CD4-positive, alpha-beta T cell treated with Interleukin-6 at 100 ng/mL for 8 hours (primary cell): ENCODE measurements at places on chromosomes 3 and 15.
A peak's percentile ranks its signal among the peaks of the same experiment; 100 is the strongest.

DNA sequence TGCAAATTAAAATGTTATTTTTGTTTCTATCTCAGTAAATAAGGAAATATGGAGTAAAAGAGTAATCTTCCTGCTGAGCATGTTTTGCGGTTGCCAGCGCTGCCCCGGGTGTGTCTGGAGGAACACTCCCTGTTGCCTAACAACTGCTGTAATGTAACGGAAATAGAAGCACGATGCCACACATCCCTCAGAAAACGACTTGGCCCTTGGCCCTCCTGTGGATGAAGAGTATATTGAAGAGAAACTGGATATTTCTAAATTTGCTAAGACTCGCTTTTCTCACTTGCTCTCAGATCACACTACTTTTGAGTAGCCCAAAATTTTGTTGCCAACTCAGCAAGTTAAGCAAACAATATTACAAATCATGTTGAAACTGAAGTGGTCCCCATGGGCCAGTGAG is 18.9 kb downstream of the CX3CR1 start:
- peak; percentile 63 for DNase-seq

DNA sequence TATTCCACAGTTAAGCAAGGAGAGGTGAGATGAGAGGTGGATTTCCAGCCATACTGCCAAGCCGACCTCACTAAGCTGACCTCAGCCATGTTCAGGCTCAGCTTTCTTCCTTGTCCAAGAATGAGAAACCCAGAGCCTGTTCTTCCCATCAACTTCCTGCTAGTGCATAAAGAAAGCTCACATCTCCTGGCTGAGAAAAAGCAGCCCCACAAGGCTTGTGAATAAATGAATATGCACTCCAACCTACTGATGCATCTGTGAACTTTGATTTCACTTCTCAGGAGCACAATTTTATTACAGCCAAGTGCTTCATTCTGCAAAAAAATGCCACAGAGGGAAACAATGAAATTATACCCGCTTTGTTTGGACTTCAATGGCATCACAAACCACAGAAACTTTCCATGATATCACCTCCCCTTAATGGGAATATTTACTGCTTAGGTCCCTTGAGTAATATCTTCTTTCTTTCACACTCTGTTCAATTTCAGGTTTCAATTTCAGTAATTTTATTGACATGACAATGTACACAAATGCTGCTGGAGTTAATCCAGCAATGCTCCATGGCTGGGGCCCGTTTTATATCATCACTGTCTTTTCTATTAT is 437.0 kb upstream of the PPP2R3A start:
- DNase-seq = no peak

DNA sequence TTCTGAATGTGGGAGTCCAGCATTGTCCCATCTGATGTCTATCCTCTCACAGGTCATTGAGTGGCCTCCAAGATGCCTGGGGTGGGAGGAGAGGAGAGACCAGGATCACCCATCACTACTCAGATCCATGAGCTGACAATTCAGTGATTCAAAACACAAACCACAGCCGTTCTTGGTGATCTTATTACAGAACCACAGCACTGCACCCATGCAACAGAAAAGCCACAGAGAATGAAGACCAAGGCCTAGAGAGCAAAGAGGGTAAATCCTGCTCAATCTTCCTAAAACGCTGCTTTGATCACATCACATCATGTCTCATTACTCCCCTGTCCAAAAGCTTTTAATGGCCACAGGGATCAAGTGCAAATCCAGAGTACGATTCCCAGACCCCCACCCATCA is 23.5 kb downstream of the ANP32A start:
- DNase-seq = no peak

DNA sequence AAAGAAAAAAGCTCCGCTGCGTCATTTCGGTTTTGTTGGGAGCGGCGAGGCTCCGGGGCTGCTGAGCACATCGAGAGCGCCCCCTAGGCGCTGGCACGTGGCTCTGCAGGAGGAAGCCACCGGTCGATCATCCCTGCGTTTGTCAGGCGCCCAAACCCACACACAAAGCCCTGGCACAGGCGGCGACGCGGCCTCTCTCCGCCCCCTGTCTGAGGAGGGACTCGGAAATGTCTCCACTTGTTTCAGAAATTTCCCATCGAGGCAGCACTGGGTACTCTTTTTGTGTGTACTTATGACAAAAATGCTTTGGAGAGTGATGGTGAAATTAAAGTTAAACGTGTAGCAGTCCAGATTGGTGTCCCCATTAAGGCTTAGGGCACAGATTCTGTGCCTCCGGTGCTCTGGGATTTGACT is 407.3 kb upstream of the ONECUT1 start:
- no peak for DNase-seq

DNA sequence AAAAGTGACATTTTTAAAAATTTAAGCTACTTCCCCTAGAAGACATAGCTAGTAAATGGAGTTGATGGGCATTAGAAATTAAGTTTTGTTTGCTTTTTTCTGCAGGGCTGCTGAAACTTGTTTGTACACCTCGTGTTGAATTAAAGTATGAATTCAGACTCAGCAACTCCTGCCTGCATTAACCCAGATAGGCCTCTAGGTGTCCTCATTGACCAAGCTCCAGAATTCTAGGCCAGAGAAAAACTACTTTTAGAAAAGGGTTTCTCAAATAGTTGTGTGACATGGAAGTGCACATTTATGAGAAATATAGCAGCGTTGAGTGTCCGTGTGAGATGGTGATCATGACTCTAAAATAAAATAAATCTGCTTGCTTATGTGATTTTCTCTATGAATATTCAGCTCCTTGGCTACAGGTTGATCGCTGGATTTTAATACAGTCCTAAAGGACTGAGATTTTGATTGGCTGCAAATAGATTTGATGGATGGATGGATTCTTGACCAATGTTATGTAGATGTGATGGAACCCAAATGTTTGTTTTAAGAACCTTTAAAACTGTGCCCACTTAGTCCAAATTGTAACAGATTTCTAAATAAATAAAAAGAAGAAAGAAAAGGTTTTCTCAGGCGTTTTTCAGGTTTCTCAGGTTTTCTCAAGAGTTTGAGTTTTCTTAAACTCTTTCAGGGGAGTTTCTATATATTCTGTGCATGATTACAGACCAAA is 39.4 kb upstream of the LMOD3 start:
- peak; percentile 53 for DNase-seq

DNA sequence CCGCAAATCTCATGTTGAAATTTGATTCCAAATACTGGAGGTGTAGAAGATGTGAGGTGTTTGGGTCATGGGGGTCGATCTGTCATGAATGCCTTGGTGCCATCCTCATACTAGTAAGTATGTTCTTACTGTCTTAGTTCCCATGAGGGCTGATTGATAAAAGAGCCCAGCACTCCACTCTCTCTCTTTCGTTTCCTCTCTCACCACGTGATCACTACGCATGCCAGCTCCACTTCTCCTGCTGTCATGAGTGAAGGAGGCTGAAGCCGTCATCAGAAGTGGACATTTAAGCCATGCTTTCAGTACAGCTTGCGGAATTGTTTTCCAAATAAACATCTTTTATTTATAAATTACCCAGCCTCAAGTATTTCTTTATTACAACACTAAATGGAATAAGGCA is 6.1 kb downstream of the OR5H15 start:
- no peak for DNase-seq

DNA sequence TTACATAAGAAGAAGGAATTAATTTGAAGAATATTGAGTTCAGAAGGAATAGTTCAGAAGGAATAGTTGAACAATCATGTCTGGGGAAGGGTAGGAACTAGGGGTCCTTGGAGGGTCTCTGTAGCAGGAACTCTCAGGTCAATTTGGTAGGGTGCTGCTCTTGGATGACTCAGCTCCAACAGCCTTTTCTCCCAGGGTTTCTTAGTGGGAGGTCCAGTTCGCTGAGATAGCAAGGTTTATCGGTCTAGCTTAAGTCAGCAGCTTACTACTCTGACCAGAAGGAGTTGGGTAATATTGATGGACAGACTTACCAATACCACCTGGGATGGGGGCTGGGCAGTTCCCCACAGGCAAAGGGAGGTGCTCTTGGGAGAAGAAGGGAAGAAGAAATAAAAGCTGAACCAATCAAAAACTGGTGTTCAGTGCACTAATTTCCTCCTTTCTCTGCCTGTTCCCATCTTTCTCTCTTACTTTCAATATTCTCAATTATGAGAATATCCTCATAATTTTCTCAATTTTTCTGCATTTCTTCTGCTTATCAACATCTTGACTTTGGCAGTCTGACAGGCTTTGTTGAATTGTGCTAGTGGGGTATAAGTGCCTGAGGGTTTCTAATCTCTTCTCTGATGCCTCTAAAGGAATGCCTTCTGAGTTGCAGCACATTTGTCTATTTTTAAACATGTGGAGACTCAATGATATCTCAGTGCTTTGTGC is 14.4 kb upstream of the MITF start:
- DNase-seq = no peak

GRCh38 chr3:99330924-99331532 is 307.4 kb upstream of the COL8A1 start:
- no peak for DNase-seq

DNA sequence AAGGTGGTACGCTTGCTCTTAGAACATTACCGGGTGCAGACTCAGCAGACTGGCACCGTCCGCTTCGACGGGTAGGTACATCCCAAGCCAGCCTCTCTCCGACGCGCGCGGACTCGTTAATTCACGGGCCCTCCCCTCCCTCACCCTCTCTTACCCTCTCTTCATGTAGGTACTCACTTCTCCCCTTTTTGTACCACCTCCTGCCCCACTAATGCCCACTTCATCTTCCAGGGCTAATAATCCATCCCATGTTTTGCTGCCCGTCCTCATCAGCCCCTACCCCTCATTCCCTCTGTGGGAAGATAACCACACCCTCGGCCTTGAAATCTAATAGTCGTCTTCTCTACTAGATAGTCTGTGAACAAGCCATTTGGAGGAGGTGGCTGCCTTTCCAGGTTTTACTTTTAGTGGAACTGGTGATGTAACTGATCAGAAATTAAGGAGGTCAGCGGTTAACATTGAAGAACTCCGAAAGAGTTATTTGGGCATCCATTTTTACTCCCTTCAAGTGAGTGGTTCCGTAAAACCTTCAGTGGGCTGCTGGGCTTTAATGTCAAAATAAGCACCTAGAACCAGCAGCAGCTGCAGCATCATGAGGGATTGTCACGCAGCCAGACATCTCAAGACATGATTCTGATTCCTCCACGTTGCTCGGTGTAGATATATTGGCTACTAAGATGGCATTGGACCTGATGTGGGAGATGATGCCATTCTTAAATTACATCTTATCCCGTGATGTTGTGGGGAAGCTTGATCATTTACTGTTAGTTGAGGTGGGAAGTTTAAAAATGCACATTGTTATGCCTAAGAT is 1.3 kb downstream of the FEM1B start:
- no peak for DNase-seq

GRCh38 chr3:164460851-164461250 is 617.4 kb downstream of the SI start:
- no peak for DNase-seq

GRCh38 chr15:41396111-41396510 is 6.2 kb downstream of the NDUFAF1 start:
- DNase-seq = no peak
